ENCODE measurements at places on chromosomes 1 and 21.

- DNase-seq: no peak
These were observed 71.4 kb downstream of the DDR2 start for GRCh38 chr1:162703708-162704107.

- DNase-seq: peak; percentile 75
These were observed 2.7 kb upstream of the NHLH1 start for GRCh38 chr1:160363951-160364735.

DNA sequence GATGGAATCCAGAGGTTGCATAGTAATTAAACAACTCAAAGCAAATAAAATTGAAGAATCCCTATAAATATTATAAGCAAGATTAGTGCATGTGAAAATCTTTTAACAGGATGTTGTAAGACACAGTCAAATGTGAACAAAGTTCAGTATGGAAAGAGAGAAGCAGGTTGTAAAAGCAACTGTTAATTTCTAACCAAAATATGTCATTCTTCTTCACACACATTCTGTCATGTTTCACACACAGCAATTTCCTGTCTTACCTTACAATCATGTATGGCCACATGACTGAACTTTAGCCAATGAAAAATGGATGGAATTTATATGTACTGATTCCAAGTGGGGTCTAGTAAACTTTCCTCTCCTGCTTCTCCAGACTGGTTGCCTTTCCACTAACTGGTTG, 527.7 kb upstream of the TMPRSS15 start:
- DNase-seq: no peak

GRCh38 chr1:37471345-37472231, 2.8 kb upstream of the ZC3H12A start:
- DNase-seq: no peak

- DNase-seq: no peak
These were observed 72.4 kb upstream of the BCAR3 start for GRCh38 chr1:93753791-93754763.

DNA sequence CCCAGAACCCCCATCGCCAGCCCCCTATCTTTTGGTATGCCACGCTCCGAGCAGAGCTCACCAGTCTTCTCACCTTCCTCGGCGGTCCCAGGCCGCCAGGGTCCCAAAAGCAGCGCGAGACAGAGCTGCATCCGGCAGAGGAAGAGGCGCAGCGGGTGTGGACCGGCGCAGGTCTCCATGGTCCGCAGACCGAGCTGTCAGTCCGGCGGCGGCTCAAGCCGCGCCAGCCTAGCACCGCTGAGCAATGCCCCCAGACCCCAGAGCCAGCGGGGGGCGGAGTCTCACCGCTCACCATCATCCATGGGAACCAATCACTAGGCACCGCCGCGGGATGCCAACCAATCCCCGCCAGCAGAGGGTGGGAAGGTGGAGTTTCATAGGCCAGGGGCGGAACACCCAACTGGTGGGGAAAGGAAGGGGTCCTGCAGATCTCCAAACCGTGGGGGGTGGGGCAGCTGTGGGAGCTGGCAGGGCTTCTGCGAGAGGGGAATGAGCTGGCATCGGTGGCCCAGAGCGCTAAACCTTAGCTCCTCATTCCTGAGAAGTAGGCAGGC, at the start of gene EPHA10:
Gene EPHA10 (minus strand): TSS at position 233 of the 554 bp plus-strand sequence. CDS start 54 bp downstream, at position 179.
- peak; percentile 97 for DNase-seq

- DNase-seq: no peak
These were observed 63.6 kb upstream of the GALNT2 start for GRCh38 chr1:230003409-230003808.

- DNase-seq: no peak
These were observed 19.3 kb downstream of the SLC19A1 start for GRCh38 chr21:45522986-45523385.

Measured in NCI-H82 (cell line).